ENCODE measurements at places on chromosomes 1 and 21.
A peak's percentile ranks its signal among the peaks of the same experiment; 100 is the strongest.

DNA sequence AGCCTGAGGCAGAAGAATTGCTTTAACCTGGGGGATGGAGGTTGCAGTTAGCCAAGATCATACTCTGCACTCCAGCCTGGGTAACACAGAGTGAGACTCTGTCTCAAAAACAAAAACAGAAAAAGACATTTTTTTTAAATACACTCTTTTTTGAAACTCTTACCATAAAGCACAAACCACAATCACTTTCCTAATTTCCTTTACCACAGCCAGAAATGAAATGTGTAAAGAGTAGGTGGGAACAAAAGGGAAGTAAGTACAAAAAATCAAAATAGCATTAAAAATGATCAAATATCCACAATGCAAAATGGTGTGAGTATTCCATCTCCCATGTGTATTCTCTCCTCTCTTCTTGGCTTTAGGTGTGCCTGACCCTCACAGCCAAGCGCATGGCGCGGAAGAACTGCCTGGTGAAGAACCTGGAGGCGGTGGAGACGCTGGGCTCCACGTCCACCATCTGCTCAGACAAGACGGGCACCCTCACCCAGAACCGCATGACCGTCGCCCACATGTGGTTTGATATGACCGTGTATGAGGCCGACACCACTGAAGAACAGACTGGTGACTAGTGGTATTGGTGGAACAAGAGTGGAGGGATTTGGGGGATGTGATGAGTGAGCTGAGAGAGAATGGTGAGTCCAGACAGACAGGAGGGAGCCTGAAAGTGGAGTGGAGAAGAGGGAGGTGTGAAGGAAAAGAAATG is 14.9 kb downstream of the ATP1A4 start:
- no peak for DNase-seq

- no peak for DNase-seq
Observed at GRCh38 chr1:246544001-246544400, 22.1 kb downstream of the TFB2M start.

DNA sequence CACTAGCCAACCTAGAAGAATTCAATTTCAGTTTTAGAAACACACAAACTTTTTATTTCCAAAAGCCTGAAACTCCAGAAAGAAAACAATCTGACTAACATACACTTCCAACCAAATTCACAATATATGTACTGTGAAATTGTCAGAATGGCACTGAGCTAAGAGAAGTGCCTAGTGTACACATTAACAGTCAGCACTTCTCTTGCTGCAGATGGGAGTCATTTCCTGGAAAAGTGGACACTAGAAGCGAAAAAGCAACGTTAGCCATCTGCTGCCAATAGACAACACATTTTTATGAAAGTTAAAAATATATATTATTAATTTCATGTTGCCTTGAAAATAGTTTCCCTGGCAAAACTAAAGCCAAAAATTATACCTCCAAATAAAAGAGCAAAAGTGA is 66.1 kb downstream of the EPS15 start:
- no peak for DNase-seq

GRCh38 chr1:100328133-100328532 is 24.2 kb upstream of the CDC14A start:
- no peak for DNase-seq

GRCh38 chr1:39799770-39800470 is 11.3 kb upstream of the BMP8B start:
- DNase-seq = peak; percentile 96

Measured in RKO (cell line).